ENCODE measurements at places on chromosomes 1 and 21.

DNA sequence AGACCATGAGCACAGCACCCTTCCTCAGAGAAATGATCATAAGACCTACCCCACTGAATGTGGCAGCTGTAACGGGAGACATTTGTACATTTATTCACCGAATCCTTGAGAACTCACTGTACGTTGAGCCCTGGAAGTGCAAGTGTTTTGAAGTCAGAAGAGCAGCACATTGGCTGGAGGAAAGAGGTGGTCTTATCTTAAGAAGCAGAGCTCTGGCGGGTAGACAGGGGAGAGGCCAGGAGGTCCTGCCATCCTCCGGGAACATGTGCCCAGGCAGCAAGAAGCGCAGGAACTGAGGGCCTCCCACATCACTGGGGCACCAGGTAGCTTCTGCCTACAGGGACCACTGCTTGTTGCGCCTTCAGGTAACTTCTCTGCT is 169.2 kb upstream of the IRF2BP2 start:
- no peak for DNase-seq

- DNase-seq: no peak
Observed at GRCh38 chr21:44454747-44455523, at the start of gene LRRC3. Gene LRRC3 (plus strand): TSS chr21:44455510. CDS start chr21:44456645, 1,135 bp downstream.

- DNase-seq: no peak
Observed at GRCh38 chr21:38300141-38300578, 43.4 kb downstream of the KCNJ15 start.

- DNase-seq: peak; percentile 8
Observed at GRCh38 chr1:208601561-208601960, 357.4 kb upstream of the PLXNA2 start.

- no peak for DNase-seq
Observed at GRCh38 chr21:39531840-39532239, 80.1 kb downstream of the SH3BGR start.

- no peak for DNase-seq
Observed at GRCh38 chr1:171185091-171185490, at the start of gene FMO2. Gene FMO2 (plus strand): TSS chr1:171185300. CDS start chr1:171185714, 414 bp downstream.

DNA sequence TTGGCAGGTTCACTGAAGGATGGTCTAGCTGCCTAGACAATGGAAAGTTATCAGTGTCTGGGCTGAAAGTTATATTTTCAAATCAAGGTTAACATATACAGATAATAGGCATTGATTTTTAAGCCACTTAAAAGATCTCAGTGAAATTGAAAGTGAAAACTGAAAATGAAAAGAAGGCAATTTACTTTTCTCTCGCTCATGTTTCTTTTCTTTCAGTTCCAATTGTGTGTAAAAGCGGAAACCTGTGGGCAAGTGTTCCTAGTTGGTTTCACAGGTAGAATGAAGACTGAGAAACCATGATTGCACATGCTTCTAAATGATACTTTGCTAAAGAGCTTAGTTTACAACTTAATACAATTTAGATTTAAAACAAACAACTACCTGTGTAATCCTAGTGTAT is 383.7 kb downstream of the ZP4 start:
- no peak for DNase-seq

- no peak for DNase-seq
Observed at GRCh38 chr1:164576291-164577271, 17.6 kb downstream of the PBX1 start.
